Esophagus squamous epithelium (tissue), 5 donors: ENCODE measurements at places on chromosomes 6 and 20.

GRCh38 chr6:51827580-51827979 lies 259.8 kb downstream of the PKHD1 start:
- no peak for DNase-seq

DNA sequence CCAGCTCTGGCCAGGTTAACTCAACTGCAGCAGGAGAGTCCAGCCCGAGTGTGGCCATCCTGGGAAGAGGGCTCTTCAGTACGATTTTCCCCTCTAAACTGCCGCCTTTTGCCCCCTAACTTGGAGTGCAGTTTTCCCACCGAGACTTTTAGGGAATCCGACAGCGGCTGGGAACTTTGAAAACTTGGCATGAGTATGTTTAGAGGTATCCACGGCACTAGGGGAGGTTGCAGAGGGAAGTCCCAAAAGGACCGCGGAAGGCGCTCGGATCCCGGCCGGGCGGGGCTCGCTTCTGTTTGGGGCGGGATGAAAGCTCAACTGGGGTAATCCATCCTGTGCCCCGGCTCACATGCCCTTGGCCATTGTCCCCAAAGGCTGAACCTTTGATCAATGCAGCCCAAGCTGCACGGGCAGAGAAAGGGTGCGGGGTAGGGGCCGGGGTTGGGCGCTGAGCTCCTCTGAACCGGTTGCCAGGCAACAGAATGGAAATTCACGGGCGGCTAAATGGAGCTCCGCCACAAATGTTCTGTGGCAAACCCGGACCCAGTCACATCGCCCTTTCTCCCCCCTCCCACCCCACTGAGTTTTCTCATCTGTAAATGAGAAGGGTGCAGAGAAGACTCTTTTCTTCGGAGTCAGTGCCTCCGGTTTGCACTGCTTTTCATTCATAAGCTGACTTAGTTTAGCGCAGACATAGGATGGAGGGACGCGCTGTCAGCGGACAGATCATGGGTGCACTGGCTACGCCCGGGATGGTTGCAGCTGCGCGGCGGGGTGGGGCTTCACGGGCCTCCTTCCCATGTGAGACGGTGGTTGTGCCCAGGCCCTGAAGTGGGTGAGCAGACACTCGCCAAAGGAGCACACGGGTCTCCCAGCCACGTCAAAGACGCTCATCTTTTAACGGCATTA lies 2.3 kb downstream of the BMP6 start:
- DNase-seq, result no peak

- DNase-seq, result no peak
These were observed 81.8 kb downstream of the SGK1 start for GRCh38 chr6:134235937-134236751.

GRCh38 chr6:12152023-12152970 lies 137.9 kb upstream of the EDN1 start:
- no peak for DNase-seq

DNA sequence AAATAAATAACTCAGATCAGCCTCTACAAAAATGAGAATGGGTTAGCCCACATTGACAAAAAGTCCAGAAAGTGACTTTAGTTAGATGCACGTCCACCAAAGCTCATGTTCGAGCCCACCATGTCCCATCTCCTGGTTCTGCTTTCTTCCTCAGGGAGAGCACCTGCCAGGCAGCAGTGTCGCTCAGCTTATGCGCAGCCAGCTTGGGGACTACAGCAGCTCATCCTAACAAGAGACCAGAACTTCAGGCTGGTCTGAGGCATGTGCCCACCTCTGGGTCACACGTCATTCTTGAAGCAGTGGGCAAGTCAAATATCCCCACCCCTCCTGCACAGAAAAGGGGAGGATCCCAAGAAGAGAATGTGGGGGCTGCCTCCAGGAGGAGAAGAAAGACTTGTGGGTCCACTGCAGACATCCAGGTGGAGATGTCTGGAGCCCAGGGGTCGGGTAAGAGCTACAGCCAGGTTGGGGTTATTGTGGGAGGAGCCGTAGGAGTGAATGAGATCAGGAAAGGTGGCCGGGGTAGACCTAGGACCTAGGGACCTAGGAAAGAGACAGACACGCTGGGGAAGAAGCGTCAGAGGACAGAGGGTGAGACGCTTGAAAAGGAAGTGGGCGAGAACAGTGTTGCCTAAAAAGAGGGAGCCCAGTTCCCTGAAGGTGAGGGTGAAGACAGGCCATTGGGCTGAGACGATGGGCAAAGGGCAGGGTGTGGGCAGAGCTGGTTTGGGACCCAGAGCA lies 52.5 kb downstream of the SSR1 start:
- DNase-seq, result no peak

DNA sequence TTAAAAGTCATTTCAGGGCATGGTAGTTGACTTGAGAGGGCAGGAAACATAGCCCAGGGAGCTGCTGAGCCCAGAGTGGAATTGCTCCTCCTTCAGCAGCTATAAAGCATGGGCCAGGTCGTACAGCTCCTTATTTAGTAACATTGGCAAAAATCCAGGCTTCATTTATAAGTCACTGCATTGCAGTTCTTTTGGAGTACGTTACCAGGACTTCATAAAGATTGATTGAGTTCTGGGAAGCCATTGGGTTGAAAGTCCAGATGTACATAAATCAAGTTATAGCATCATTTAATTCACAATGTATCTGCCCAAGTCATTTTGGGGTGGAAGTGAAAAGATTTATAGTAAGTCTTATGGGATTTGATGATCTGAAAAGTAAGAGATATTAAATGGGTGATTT lies 53.0 kb upstream of the ANKEF1 start:
- DNase-seq, result no peak

- no peak for DNase-seq
These were observed 40.7 kb downstream of the PYGB start for GRCh38 chr20:25288291-25289181.

GRCh38 chr6:46849361-46849690 lies 56.1 kb downstream of the MEP1A start:
- DNase-seq, result no peak
